ENCODE measurements at places on chromosomes 1 and 21. TPM values are rescaled to one million over a fixed set of nuclear protein-coding genes. Genes with fewer than 3 reads are reported as not detected.

IBA57 gene
- 11.8 TPM for total RNA-seq

CD48 gene
- 0.57 TPM for total RNA-seq

LY9 gene
- total RNA-seq: not detected

NBPF26 gene
- 53.3 TPM for total RNA-seq

C1QC gene
- total RNA-seq: not detected

OPRD1 gene
- 0.66 TPM for total RNA-seq

TPTE gene
- total RNA-seq: not detected

GRCh38 chr1:100875228-100875627 lies 19.4 kb downstream of the EXTL2 start:
- DNase-seq: no peak
- peaks cover 18% of the 10 kb centered on the region for H3K36me3 ChIP-seq
- no peak overlapping the region for H3K4me3 ChIP-seq
- no peak overlapping the region for H3K27ac ChIP-seq
- H3K27me3 ChIP-seq: no peaks in the 10 kb centered on the region

- peak overlapping the region; percentile 31 for H3K27ac ChIP-seq
- H3K36me3 ChIP-seq: peaks cover 11% of the 10 kb centered on the region
- H3K27me3 ChIP-seq: no peaks in the 10 kb centered on the region
- no peak overlapping the region for H3K4me3 ChIP-seq
- H3K4me1 ChIP-seq: peaks cover 18% of the 10 kb centered on the region
These were observed 12.3 kb upstream of the SEMA4A start for GRCh38 chr1:156140879-156141707.

DNA sequence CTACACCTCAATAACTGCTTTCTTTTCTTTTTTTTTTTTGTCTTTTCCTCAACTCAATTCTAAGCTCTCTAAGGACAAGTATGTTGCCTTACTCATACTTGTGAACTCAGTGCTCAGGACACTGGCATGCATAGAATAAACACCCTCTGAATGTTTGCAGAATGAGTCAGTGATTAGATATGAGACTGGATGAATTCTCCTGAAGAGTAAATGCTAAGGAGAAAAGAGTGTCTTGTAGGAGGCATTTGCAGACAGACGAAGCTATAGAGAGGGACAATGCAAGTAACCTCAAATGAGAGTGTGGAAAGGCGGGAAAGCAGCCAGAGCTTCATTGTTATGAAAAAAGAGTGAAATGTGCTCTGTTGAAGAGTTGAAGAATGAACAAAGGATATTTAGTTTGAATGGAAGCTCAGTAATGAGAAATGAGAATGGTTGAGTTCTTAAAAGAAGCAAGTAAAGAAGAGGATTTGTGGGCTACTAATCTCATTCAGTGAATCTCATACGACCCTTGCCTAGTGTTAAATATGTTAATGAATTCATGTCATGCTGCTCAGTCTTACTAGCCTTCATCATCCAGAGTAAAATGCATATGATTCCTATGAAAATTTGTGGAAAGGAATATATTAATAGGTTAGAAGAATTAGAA lies 166.1 kb upstream of the DPYD start:
- no peak overlapping the region for H3K27ac ChIP-seq
- H3K4me1 ChIP-seq: no peaks in the 10 kb centered on the region
- no peaks in the 10 kb centered on the region for H3K36me3 ChIP-seq
- H3K27me3 ChIP-seq: no peaks in the 10 kb centered on the region
- no peak overlapping the region for H3K4me3 ChIP-seq

- H3K4me1 ChIP-seq: peaks cover 4% of the 10 kb centered on the region
- H3K36me3 ChIP-seq: no peaks in the 10 kb centered on the region
- H3K4me3 ChIP-seq: no peak overlapping the region
- no peaks in the 10 kb centered on the region for H3K27me3 ChIP-seq
- DNase-seq: no peak
- peak overlapping the region; percentile 90 for H3K27ac ChIP-seq
These were observed 9.2 kb downstream of the RNU5D-1 start for GRCh38 chr1:44721485-44722361.

DNA sequence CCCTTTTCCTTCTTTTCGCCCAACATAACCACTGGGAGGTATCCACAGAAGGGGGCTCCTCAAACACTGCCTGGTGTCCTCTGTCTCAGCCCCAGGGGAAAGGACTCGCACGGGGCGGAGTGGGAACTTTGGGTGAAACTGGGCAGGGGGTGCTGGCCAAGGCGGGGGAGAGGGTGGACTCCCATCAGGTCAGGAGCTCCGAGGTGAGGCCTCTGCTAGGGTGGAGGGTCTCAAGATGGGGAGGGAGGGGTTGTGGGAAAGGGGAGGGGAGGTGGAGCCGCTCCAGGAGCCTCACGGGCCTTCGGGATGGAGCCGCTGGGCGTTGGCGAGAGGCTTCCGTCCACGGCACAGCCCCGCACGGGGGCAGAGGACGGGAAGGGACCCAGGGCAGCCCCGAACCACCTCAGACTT lies 43.2 kb upstream of the POFUT2 start:
- H3K27me3 ChIP-seq: no peaks in the 10 kb centered on the region
- H3K27ac ChIP-seq: peak overlapping the region; percentile 56
- H3K4me3 ChIP-seq: no peak overlapping the region

DNA sequence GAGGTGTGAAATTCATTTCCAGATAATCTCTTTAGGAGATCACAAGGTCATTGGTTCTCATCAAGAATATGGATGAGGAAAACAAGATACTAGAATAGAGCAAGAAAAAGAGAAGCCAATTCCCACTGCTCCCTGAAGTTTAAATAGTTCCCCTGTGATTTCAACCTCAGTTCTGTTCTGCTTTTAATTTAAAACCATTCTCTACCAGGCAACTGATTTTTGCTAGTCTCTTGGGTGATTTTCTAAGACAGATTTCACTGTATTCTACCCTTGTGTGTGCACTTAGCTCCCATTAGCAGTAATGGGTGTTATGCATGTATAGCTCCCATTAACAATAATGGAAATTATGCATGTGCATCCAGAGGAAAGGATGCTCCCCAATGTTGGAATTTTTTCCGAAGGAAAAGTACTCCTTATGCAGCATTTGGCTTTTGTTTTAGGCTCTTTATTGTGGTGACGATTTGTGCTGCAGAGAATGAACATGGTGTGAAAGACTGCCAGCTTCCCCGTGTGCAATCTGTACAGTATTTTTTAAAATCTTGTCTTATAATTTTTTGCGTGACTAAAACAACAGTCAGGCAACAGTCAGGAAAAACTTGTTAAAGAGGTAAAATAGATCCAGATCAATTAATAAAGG lies 144.0 kb upstream of the ZRANB2 start:
- H3K4me1 ChIP-seq: peaks cover 10% of the 10 kb centered on the region
- H3K4me3 ChIP-seq: no peak overlapping the region
- no peak for DNase-seq

DNA sequence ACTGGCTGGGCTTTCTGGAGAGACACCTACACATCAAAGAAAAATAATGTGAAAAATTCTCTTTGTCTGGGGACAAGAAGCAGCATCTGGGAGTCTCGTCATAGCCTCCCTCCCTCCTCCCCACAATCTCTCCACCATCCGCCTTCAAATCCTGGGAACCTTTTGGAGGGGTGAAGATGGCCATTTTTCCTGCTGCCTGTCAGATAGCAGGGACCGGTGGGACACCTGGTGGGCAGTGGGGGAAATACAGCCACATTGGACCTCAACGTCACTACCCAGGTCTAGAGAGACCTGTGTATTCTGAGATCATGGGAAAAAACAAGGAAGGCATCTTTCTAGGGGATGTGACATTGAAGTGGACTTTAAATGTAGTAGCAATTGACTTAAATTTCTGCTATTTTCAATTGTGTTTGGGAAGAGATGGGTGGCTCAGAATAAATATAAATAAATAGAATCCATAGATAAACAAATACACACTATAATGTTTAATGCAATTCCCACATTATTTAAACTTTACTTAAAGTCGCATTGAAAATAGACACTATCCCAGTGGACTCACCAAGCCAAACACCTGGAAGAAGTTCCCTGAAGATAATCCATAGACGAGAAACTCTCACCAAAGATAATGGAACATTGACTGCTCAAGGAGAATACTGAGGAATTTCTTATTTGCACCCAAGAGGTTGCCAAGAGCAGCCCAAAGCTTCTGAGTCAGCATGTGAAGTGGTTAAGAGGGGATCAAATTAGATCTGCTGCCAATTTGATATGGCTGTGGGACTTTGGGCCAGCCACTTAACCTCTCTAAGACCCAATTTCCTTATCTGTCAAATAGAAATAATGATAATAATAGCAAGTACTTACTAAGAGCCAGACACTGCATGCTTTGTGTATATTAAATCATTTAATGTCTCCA lies 147.6 kb upstream of the CAMK1G start:
- H3K4me3 ChIP-seq: no peak overlapping the region
- H3K27me3 ChIP-seq: no peaks in the 10 kb centered on the region
- peaks cover 49% of the 10 kb centered on the region for H3K4me1 ChIP-seq

GRCh38 chr1:3105167-3105863 lies 36.3 kb downstream of the PRDM16 start:
- no peak overlapping the region for H3K4me3 ChIP-seq
- H3K4me1 ChIP-seq: peaks cover 22% of the 10 kb centered on the region
- no peak for DNase-seq
- H3K36me3 ChIP-seq: peaks cover 2% of the 10 kb centered on the region
- peaks cover 26% of the 10 kb centered on the region for H3K27me3 ChIP-seq

DNA sequence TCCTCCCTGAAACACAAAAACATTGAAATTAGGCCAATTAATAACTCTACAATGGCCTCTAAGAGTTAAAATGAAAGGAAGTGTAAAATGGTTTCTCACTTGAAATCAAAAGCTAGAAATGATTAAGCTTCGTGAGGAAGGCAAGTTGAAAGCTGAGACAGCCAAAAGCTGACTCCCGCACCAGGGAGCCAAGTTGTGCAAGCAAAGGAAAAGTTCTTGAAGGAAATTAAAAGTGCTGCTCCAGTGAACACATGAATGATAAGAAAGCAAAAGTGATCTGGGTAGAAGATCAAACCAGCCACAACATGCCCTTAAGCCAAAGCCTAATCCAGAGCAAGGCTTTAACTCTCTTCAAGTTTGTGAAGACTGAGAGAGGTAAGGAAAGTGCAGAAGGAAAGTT lies 22.8 kb downstream of the CYYR1 start:
- peaks cover 6% of the 10 kb centered on the region for H3K36me3 ChIP-seq
- no peak overlapping the region for H3K27ac ChIP-seq

DNA sequence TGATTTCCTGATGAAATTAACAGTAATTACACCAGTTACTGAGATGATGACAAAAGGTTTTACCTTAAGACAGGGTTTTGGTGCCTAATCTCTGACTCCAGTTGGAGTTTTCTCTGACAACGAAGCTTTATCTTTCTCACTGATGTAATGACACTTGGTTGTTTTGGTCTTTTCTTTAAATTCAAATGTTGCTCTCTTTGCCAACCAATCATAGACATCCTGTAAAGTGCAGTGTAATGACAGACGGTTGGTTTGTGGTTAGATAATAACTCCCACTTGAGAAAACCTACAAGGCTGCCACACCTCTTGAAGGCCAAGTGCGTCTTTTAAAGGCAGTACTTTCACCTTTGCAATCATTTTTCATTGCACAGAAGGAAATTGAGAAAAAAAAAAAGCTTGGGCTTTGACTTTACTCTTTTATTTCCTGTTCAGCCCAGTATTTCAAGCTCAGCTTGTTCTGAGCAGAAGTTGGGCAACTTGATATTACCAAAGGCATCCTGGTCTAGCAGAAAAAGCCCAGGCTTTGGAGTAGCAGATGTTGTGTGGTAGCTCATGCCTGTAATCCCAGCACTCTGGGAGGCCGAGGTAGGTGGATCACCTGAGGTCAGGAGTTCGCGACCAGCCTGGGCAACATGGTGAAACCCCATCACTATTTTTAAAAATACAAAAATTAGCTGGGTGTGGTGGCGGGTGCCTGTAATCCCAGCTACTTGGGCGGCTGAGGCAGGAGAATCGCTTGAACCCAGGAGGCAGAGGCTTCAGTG lies 14.9 kb downstream of the PDIK1L start:
- no peaks in the 10 kb centered on the region for H3K27me3 ChIP-seq
- peaks cover 8% of the 10 kb centered on the region for H3K36me3 ChIP-seq
- H3K4me3 ChIP-seq: no peak overlapping the region
- H3K4me1 ChIP-seq: peaks cover 27% of the 10 kb centered on the region
